ENCODE measurements at places on chromosomes 5 and 9. TPM values are rescaled to one million over a fixed set of nuclear protein-coding genes. Genes with fewer than 3 reads are reported as not detected.

OLFM1 gene
- 4.9 TPM for total RNA-seq

CCDC192 gene
- total RNA-seq: not detected

TMC1 gene
- total RNA-seq: 3.3 TPM

LCN9 gene
- not detected for total RNA-seq

HIGD2A gene
- total RNA-seq: 101 TPM

MEF2C gene
- total RNA-seq: 4.5 TPM

PCDHA4 gene
- 0.20 TPM for total RNA-seq

SARDH gene
- total RNA-seq: 0.12 TPM

GBGT1 gene
- total RNA-seq: 2.0 TPM

WDR36 gene
- total RNA-seq: 23.1 TPM

PRRC2B gene
- total RNA-seq: 82.9 TPM

CATSPER3 gene
- 0.40 TPM for total RNA-seq

OSMR gene
- 23.1 TPM for total RNA-seq

AGXT2 gene
- total RNA-seq: not detected

SLC6A18 gene
- total RNA-seq: not detected

PFN3 gene
- not detected for total RNA-seq

KCNIP1 gene
- not detected for total RNA-seq

All from esophagus mucosa (tissue), 1 donor.